ENCODE measurements at places on chromosomes 7 and 10.

- DNase-seq, result no peak
Measured at GRCh38 chr7:140609646-140610045, 31.0 kb downstream of the DENND2A start.

DNA sequence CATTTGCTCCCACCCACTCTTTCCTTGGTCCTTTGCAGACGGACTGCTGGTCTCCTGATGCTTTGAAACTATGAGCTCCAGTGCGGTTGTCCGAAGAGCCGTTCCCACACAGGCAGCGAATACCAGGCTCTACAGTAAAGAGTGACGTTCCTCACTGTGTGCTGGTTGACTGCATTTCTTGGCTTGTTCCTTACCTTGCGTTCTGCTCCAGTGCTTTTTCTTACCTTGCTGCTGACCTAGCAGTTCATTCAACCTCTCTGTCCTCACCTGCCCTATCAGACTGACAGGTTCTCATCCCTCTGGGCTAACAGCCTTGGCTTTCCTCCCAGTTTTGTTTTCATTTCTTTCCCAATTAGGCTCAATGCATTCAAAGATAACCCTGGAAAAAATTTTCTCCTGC lies 214.8 kb downstream of the TMEM178B start:
- DNase-seq, result no peak

- peak; percentile 93 for DNase-seq
Measured at GRCh38 chr10:75210282-75211006, at the start of gene VDAC2. Gene VDAC2 (plus strand): TSS chr10:75210796. CDS start chr10:75211159, 363 bp downstream.

- no peak for DNase-seq
Measured at GRCh38 chr10:49387071-49387470, 8.8 kb downstream of the DRGX start.

GRCh38 chr7:131905471-131905973 lies 349.1 kb upstream of the PODXL start:
- no peak for DNase-seq

DNA sequence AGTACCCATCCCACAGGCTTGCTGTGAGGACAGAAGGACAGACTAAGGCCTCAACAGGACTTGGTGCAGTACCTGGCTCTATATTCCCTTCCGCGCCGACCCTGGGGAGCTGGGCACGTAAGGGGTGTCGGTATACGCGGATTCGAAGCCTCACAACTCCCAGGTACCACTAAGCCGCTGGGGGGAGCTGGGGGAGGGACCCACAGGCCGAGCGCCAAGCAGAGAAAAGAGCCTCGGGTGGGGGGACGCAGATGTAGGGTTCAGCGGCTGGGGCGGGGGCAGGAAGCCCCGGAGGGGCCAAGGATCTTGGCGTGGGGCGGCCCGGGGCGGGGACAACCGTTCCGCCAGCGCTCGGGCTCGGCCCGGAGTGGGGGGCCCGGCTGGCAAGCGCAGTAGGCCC lies 126.4 kb upstream of the ZNF746 start:
- peak; percentile 20 for DNase-seq

GRCh38 chr10:78991187-78991586 lies 77.6 kb upstream of the ZMIZ1 start:
- DNase-seq, result no peak

GRCh38 chr7:24052572-24053260 lies 231.3 kb upstream of the NPY start:
- DNase-seq, result peak; percentile 2

DNA sequence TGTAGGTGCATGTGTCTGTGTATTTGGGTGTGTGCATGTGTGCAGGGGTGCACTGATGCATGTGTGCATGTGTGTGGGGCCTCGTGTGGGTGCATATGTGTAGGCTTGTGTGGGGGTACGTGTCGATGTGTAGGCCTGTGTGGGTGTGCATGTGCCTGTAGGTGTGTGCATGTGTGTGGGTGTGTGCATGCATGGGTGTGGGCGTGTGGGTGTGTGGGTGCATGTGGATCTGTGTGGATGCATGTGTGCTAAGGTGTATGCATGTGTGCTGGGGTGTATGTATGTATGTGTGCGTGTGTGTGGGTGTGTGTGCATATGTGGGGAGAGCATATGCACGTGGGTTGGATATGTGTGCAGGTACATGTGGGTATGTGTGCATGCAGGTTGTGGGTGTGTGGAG lies 73.2 kb downstream of the NKX6-2 start:
- no peak for DNase-seq

Measured in hematopoietic multipotent progenitor cell (in vitro differentiated cells).